ENCODE measurements at places on chromosomes 5 and 9.

DNA sequence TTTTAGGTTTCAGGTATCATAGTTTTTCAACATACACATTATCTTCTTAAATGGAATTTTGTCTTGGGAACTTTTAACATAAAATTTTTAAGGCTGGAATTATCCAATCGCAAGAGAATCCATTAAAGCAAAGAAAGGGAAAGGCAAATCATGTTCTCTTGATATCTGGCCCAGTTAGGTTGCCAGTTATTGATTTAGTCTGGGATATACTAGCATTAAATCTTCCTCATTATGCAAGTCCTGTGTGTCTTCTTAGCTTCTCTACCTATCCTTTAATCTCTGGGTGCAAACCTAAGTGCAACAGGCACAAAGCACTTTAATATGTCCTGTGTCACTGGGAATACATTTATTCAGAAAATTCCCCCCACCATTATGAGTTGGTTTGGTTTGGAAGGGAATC lies 75.4 kb upstream of the CNTLN start:
- DNase-seq: no peak

DNA sequence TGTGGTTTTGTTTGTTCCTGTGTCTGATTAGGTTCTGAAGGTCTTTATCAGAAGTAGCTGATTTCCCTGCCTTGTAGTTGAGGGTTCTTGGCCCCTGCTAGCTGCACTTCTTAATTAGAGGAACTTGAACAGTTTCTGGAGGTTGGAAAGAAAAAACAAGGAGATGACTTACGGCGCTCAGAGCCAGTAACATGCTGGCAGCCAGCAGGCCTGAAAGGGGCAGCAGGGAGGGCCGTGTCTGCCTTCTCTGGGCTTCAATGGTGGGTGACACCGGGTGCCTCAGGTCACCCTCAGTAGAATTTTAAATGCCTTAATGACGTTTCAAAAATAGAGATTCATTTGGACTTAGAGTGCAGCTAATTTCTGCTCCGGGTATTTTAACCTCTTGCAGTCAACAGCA lies 15.8 kb downstream of the UBE2QL1 start:
- DNase-seq: no peak

- no peak for DNase-seq
These were observed 58.0 kb upstream of the JAK2 start for GRCh38 chr9:4927043-4927471.

- no peak for DNase-seq
These were observed 235.8 kb downstream of the ROR2 start for GRCh38 chr9:91714020-91714806.

Measured in activated naive CD4-positive, alpha-beta T cell treated with Interleukin-2 at 50 U/mL for 16 hours (primary cell).